AG20443 (cell line): ENCODE measurements at places on chromosomes 7 and 10.

DNA sequence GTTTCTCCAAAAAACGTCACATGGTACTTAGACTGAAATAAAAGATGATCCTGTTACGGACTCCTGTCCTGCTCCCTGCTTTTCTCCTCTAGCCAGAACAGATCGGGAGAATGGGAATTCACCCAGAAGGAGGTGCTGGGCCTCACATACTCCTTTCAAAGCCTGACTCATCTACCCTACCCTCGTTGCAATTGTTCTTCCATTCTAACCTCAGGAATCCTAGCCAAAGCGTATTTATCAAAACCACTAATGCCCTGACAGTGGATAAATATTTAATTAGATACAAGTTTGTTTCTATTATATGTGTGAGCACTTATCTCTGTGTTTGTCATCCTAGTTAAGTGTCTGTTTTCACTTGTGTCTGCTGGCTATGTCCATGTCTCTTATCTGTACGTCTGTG is 21.7 kb downstream of the ZCWPW1 start:
- DNase-seq, result peak; percentile 59

- no peak for DNase-seq
These were observed 421.7 kb downstream of the ATRNL1 start for GRCh38 chr10:115514895-115515294.

- no peak for DNase-seq
These were observed 361.8 kb downstream of the PLXNA4 start for GRCh38 chr7:132214452-132214851.

DNA sequence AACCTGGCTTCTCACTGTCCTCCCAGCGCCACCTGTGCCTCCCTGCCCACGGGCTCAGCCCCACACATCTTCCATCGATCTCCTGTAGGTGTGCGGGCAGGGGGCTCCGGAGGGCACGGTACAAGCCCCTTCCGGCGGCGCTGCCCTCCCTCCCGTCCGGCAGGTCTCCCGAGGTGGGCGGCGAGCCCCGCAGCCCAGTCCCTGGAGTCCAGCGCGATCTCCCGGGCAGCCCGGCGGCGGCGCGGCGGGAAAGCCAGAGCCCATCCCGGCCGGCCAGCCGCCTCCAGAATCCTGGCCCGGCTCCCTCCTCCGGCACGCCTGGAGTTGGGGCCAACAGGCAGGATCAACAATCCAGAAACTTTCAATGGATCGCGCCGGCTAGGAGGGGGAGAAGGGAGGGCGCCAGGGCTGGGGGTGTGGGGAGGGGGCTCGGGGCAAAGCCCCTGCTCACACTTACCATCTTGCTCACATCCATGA is 100.1 kb downstream of the HIP1 start:
- peak; percentile 90 for DNase-seq

DNA sequence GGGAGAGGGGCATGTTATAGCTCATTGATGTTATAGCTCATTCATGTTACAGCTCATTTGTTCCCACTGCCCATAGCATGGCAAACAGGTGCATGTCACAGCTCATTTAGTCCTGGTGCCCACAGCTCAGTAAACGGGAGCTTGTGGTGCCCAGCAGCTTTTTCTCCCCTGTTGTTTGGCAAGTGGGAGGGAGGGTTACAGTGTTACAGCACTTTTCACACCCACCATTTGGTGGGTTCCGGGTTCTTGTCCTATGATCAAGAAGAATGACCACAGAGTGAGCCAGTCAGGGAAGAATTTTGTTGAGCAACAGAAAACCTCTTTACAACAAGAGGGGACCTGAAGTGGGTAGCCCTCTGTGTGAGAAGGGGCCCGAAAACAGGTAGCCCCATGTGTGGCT is 162.8 kb upstream of the CSTF2T start:
- no peak for DNase-seq

GRCh38 chr10:12390733-12391132 is 41.4 kb downstream of the CAMK1D start:
- no peak for DNase-seq

- DNase-seq, result no peak
These were observed 41.9 kb downstream of the WIPI2 start for GRCh38 chr7:5231811-5232484.

- no peak for DNase-seq
These were observed 156.2 kb upstream of the LYZL1 start for GRCh38 chr10:29132551-29133111.

GRCh38 chr7:35355199-35355598 is 101.3 kb upstream of the TBX20 start:
- DNase-seq, result no peak

GRCh38 chr7:34091321-34091917 is 186.1 kb downstream of the BMPER start:
- peak; percentile 43 for DNase-seq

GRCh38 chr10:1189166-1190051 is 133.2 kb downstream of the WDR37 start:
- DNase-seq, result no peak

DNA sequence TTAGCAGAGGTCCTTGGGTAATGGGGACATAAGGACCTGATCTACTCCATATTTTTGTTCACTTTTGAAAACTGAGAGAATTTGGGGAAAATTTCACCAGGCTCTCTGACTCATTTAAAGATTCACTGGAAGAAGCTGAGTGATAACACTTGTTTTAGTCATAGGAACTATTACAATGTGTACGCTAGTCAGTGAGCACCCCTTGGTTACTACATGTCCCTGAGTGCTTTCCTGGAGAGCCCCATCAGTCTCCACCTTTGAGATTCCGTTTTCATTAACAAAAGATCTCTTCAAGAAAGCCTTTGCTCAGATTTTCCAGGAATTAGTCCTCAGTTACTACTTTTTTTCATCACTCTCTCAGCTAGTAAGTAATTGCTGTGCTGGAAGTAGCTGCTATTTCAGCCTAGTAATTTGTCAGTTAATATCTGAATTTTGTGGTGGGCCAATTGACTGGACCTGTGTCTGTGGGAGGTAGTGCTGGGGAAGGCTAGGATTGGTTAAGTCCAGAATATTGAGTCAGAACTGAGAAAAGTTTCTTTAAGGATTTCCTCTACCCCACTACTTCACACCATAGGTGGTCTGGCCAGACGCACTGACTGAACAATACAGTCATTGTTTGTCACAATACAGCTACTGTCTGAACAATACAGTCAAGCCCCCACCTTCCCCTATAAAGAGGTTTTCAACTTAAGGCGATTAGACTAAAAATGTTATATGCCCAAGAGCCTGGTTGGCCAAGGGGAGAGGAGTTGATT is 235.0 kb downstream of the CCDC7 start:
- DNase-seq, result no peak

- DNase-seq, result no peak
These were observed 285.4 kb downstream of the GPR37 start for GRCh38 chr7:124480036-124480820.

GRCh38 chr10:125816548-125816947 is 6.5 kb downstream of the UROS start:
- no peak for DNase-seq

- peak; percentile 30 for DNase-seq
These were observed 107.3 kb downstream of the HGF start for GRCh38 chr7:81662531-81662930.

DNA sequence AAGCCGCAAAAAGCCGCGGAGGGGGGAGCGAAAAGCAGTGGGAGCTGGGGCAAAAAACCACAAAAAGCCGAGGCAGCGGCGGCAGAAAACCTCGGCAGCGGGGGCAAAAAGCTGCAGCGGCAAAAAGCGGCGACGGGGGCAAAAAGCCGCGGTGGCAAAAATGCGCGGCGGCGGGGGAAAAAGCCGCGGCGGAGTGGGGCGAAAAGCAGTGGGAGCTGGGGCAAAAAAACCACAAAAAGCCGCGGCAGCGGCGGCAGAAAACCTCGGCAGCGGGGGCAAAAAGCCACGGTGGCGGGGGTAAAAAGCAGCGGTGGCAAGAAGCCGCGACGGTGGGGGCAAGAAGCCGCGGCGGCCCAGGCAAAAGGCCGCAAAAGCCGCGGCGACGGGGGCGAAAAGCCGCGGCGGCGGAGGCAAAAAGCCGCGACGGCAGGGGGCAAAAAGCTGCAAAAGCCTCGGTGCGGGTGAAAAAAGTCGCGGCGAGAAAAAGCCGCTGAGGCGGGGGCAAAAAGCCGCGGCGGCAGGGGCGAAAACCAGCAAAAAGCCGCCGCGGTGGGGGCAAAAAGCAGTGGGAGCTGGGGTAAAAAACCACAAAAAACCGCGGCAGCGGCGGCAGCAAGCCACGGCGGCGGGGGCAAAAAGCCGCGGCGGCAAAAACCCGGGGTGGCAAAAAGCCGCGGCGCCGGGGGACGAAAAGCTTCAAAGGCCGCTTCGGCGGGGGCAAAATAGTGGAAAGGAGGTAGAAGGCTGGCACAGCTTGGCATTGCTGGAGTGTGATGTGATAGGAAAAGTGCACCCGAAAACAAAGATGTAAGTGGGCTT is 135.9 kb downstream of the ZNF92 start:
- DNase-seq, result peak; percentile 15

- no peak for DNase-seq
These were observed 648.4 kb upstream of the LRRTM3 start for GRCh38 chr10:66277481-66277880.

DNA sequence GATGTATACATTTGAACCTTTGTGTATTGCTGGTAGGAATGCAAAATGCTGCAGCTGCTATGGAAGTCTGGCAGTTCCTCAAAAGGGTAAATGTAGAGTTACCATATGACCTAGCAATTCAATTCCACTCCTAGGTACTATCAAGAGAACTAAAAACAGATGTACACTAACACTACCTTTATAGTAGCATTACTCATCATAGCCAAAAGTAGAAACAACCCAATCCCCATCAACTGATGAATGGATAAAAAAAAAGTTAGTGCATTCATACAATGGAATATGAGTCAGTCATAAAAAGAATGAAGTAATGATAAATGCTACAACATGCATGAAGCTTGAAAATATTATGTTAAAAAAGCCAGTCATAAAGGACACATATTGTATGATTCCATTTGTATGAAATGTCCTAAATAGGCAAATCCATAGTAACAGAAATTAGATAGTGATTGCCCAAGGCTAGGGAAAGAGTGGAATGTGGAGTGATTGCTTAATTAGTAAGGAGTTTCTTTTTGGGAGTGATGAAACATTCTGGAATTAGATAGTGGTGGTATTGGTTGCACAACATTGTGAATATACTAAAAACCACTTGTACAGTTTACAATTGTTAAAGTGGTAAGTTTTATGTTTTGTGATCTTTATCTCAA is 96.4 kb upstream of the AOAH start:
- DNase-seq, result no peak

GRCh38 chr10:287814-288213 is 152.6 kb downstream of the ZMYND11 start:
- no peak for DNase-seq

DNA sequence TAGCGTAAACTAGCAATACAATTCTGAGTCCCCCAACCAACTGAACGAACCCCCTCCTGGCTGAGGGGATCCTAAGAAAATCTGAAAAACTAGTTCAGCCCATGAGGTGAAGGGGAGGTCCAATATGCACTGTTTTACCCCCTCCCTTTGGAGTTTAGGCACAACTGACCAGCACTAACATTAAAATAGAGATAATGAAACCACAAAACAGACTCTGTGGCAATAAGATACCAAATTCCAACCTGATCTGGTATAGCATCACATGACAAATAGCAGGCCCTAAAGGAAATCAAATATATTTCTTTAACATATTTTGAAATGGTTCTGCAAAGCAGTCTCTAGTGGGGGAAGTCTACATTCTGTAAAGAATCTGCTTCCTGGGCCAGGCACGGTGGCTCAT is 522.5 kb downstream of the TYW1 start:
- no peak for DNase-seq

GRCh38 chr10:100232101-100232500 is 2.7 kb upstream of the CHUK start:
- no peak for DNase-seq

DNA sequence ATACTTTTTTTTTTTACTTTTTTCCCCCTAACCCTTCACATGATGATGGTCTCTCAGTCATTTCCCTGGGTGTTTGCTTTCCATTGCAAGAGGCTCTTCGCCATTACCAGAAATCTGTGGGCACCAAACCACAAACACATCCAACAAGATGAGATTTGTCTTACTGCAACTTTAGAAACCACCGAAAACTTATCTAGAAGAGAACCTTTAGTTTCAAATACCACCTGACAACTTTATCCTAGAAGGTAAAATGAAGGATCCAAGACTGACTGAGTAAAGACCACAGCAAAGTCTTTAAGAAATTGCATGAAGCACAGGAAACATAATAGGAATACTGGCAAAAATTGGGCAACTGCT is 363.3 kb upstream of the MBL2 start:
- DNase-seq, result no peak

- peak; percentile 12 for DNase-seq
These were observed 214.0 kb downstream of the MDFIC start for GRCh38 chr7:115135769-115136410.

DNA sequence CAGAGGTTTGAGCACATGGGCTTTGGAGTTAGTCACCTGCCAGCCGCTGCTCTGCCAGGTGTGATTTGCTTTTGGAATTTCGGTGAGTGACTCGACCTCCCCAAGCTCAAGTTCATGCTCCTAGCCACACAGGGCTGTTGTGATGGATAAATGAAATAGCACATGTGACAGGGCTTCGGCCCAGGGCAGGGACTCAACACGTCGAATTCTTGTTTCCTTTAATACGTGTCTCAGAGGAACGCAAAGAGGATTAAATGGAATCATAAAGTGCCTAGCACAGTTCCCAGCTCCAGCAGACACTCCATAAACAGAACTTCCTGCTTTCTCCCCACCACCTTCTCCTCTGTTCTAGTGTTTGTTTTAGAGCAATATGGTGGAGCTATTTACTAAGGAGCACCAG is 88.3 kb upstream of the CHST15 start:
- DNase-seq, result no peak

DNA sequence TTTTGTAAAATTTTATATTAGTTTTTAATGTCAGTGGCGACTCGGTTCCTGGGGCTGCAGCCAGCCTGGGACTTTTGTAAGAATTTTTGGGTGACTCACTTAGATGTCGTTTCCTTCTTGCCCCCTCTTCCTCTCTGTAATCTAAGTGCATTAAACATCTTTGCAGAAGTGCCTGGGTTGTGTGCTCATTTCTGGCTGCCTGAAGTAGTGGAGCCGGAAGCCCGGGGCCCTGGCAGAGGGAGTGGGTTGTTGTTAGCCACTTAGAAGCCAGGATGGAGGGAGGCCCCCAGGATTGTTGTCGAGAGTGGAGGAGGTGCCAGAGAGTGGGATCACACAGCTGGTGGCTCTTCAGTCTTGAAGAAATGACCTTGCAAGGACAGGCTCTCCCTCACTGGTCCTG is 11.0 kb upstream of the TRIM8 start:
- peak; percentile 41 for DNase-seq
